ENCODE measurements at places on chromosomes 13 and 19. TPM values are rescaled to one million over a fixed set of nuclear protein-coding genes. Genes with fewer than 3 reads are reported as not detected.

DNA sequence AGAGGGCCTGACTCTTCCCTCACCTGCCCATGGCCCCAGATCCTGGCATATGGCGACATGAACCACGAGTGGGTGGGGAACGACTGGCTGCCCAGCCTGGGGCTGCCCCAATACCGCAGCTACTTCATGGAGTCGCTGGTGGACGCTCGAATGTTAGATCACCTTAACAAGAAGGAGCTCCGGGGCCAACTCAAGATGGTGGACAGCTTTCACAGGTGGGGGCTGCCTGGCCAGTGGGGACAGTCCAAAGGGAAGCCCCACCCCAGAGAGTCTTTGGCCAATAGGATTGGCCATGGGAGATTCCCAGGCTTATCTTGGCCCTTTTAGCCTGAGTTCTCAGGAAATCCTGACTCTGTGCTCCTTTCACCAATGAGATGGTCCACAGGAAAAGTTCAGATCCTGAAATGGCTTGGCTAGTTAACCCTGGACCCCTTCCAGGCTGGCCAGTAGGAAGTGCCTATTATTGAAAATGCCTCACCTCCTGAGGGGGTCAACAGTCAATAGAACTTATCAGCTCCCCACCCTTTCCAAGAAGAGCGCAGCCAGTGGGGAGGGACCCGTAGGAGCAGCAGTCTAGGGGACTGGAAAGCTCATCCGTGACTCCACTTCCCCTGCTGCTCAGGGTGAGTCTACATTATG, 7.0 kb downstream of the HRC start:
- DNase-seq: no peak

- no peak for DNase-seq
Observed at GRCh38 chr19:40862785-40863184, 12.5 kb upstream of the CYP2A6 start.

GRCh38 chr19:39154629-39155100, 29.1 kb downstream of the PAK4 start:
- DNase-seq: peak; percentile 89

DNA sequence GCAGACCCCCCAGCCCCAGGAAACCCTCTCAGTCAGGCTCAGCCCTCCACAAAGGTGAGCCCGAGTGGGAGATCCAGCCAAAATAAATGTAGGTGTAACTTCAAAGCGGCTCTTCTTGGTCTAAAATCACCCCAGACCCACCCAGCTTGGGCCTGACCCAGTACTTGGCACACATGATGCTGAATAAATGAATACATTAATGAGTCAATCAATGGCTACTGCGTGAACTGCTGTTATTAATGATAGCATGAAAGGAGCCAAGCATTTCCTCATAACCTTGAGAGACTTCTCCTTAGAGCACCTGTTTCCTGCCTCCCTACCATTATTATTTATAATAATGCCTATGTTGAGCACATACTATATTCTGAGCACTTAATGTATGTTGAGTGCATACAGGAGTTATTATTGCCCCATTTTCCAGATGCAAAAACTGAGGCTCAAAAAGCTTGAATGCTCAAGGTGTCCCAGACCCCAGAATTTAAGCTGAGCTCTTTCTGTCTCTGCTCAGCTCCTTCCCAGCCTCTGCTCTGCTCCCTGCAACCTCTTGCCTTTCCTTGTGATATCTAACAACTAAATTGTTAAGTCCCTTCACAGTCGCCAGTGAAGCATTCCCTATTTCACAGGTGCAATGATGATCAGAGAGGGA, 4.3 kb downstream of the NOTCH3 start:
- DNase-seq: no peak

Gene ZNF749
- total RNA-seq: 20.5 TPM

- no peak for DNase-seq
Observed at GRCh38 chr19:48417421-48417820, 24.0 kb downstream of the GRIN2D start.

DNA sequence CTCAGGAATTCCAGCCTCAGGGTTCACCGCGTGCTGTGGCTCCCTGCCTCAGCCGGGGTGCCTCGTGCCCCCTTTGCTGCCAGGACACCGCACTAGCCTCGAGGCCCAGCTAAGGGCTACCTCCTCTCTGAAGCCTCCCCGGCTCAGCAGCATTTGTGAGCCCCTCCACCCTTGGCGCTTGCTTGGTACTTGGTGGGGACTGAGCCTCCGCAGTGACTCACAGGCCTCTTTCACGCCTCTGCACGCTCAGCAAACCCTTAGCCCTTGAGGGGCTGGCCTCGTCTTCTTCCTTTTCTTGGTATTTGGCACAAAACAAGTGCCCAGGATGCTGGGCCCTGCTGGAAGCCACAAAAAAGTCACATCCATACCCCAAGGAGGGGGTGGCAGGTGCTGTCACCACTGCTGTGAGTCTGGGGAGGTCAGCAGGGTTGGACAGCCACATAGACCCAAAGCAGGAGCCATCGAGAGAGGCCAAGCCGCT, 85.4 kb upstream of the TM9SF2 start:
- DNase-seq: no peak

DNA sequence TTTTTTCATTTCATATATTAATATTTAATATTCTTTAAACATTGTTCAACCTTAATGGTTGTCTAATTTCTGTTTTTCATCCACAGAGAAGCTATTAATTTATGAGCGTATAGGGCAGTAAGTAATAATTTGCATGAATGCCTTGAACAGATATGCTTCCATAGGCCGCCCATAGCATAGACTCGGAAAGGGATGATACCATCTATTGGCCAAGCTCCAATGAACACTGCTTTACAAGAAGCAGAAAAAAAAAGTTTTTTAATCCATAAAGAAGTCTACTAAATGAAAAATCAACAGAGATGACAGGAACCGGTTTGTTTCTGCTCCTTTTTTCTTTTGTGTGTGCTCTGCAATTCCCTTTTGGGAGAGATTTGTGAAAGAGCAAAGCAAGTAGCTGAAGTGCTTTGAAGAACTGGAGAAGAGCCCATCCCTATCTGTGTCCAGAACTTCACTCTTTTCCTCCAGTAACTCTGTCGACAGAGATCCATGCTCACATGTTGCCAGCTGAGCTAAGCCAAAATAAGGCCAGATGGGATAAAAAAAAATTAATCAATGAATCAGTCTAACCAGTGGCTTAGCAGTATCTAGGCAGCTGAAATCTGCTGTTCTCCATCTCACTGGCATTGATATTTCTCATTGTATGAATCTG, 215.9 kb upstream of the SOX21 start:
- no peak for DNase-seq

Gene ZNF490
- 12.1 TPM for total RNA-seq

DNA sequence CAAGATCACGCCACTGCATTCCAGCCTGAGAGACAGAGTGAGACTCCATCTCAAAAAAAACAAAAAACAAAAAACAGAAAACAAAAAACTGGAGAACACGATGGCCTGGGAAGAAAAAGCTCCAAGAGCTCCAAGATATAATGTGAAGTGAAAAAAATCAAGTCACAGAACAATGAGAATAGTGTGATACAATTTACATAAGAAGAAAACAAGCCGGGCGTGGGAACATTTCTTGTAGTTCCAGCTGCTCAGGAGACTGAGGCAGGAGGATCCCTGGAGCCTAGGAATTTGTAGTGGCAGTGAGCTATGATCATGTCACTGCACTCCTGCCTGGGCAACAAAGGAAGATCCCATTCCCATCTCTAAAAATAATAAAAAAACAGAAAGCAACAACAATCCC, 8.5 kb upstream of the LMTK3 start:
- DNase-seq: no peak

DNA sequence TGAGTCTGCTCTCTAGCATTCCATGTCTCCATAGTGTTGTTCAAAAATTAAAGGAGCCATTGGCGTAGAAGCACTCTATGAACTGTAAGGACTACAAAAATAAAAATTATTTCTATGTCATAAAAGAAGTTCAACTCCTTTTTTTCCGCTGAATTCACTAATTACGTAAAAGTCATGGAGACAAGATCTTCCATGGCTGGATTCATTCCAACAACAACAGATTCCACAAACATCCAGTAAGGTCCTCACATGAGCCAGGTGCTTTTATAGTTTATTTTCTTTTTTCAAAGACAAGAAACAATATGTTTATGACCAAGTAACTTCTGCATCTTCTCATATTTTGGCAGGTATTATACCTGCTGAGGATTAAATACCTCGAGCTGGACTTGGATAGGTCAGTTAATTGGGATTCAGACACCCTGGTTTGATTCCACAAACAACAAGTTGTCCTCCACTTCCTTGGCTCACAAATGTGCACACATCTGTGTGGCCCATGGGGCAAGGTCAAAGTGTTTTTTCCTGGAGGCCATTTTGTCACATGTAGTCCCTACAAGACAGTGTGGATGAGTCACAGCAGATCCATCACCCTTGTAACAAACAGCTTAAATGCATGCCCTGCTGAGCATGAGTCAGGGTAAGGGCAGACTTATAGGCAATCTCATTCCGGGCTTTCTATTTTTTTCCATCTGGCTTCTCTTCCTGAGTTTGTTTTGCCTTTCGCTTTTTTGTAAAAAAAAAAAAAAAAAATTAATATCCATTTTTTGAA, 475.6 kb downstream of the COG6 start:
- no peak for DNase-seq

- no peak for DNase-seq
Observed at GRCh38 chr19:42942187-42942789, 5.3 kb upstream of the PSG7 start.

- DNase-seq: no peak
Observed at GRCh38 chr13:91358387-91358782, 10.9 kb downstream of the MIR17HG start.

Gene APLP1
- total RNA-seq: 6.2 TPM

DNA sequence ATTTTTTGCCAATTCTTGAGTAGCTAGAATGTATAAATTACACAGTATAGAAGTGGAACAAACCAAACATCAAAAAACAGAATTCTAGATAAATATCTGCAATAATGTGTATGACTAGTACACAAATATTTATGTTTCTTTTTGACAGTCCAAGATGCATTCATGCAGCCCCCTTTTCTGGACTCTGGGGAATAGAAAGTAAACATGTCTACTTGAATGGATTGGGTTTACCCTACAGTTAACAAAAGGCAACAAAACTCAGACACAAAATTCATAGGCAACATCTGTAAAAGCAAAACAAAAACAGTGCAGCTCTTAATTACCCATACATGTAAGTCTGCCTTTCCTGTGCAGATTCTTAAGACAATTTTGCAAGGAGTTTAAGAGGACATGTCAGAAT, 419.4 kb upstream of the DACH1 start:
- DNase-seq: no peak

DNA sequence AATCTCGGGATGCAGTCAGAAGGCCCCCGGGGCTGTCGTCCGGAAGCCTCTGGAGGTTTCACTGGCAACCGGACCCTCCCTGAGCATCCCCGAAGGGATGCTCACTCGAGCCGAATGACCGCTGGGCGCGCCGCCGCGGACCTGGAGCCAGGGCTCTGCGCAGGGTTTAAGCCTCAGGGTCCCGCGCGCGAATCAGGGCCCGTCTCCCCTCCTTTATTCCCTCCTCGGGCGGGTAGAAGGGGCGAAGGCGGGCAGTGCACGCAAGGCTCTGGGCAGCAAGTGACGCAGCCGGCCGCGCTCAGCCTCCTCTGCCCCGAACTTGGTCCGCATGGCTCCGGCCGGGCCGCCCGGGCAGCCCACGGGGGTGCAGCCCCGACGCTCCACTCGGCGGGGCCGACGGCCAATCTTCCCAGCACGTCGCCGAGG, 572 bp downstream of the SHISA2 start:
- DNase-seq: no peak

DNA sequence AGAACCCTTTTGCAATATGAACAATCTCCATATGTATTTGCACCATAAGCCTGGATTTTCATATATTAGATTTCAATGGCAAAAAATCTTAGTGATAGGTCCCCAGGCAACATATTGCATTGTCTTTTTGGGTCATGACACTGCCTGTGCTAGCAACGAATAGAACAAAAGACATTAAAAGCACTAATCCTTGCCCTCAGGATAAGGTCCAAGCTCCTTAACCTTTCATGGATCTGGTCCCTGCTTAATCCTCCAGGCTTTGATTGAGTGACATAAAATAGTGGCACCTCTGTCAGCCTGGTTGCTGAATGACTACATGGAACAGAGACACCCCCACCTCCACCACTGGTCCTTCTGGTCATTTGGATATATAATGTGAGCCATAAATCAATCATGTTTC, 134.4 kb downstream of the RBM26 start:
- DNase-seq: no peak

DNA sequence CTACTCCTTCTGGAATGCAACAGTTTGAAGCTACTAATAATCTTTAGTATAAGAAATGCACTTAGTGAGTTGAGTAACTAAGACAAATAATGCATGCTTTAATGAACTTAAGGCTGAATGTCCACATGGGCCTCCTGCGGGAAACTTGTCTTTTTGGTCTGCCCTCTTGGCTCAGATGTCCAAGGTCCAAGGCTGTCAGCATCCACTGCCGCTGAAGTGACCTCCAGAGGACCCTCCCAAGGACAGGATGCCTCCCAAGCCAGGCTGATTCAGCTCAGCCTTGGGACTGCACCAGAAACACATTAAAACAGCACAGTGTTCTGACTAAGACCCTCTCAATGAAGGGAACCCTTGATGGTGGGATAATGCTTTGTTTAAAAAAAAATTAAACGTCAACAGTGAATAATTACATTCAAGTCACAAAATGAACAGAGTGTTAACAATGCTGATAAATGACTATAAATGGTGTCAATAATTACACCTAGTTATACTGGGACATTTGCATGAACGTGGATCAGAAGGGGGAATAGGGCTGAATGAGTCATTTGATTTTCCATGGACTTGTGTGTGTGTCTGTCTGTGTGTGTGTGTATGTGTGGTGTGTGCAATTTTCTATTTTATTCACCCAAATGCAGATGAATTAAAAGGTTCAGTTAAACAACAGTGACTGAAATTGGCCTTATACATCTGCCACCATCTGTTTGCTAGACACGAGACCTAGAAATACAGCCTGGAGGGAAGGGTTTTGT, 150.5 kb downstream of the COL4A1 start:
- DNase-seq: no peak

Gene HSPH1
- total RNA-seq: 80.3 TPM

GRCh38 chr13:109157275-109157674, 527.9 kb downstream of the MYO16 start:
- no peak for DNase-seq

Gene S1PR4
- total RNA-seq: 0.89 TPM

- DNase-seq: no peak
Observed at GRCh38 chr19:21023901-21024300, 3.4 kb downstream of the ZNF430 start.

GRCh38 chr13:76336889-76337844, 549.0 kb downstream of the KCTD12 start:
- DNase-seq: no peak

GRCh38 chr13:43221611-43222010, 198.2 kb downstream of the DNAJC15 start:
- no peak for DNase-seq

DNA sequence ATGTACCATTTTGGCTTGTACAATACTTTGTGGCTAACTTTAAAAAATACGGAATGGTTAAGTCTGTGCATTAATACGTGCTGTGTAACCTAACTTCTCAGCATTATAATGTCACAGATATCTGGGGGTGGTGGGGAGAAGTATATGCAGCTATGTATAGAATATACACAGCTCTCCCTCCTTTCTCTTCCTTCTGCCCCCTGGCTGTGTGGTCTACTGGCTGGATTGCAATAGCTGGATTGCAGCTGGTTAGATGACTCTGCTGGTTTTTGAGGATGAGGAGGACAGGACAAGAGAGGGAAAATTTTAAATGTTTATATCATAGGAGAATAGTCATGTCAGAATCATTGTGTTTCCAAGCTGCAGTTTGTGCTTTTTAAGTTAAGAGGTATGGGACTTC, 9.7 kb downstream of the RNASEH2B start:
- no peak for DNase-seq
